ENCODE measurements at places on chromosomes 12 and 14.
A peak's percentile ranks its signal among the peaks of the same experiment; 100 is the strongest.

DNA sequence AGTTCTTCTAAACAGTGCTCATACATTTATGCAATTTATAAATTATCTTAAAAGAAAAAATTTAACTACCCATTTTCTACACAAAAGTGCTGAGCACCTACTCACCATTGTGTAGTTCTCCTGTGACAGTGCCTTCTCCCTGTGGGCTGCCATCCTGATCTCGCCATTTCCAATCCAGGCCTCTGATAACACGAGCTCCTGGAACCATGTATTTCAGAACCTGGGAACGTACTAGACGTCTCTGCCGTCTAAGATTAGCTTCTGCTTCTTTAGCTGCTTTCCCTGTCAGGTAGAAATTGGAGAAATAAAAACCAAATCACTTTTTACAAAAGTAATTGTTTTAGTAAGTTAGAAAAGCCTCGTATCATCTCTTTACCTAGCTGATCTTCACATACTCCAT lies 74.5 kb downstream of the HECTD1 start:
- no peak for DNase-seq

DNA sequence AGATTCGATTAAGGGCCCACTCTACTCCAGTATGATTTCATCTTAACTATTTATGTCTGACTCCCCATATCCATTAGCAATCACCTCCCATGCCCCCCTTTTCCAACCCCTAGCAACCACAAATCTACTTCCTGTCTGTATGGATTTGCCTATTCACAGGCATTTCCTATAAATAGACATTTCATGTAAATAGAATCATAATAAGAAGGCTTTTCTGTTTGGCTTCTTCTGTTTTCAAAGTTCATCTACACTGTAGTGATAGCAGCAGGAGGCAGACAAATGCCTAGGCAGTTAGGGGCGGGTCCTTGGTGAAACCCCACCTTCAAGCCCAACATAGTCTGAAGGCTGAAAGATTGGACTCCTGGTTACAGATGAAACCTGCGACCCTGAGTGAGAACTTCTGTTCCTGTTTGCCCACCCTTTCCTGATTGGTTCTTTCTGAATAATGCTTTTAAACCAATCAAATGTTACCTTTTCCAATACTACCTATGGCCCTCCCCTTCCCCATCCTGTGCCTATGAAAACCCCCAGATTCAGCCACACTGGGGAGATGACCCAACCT lies 62.1 kb upstream of the HECTD1 start:
- DNase-seq, result no peak

GRCh38 chr14:68363843-68364767 lies 428.8 kb downstream of the ZFP36L1 start:
- peak; percentile 70 for DNase-seq

DNA sequence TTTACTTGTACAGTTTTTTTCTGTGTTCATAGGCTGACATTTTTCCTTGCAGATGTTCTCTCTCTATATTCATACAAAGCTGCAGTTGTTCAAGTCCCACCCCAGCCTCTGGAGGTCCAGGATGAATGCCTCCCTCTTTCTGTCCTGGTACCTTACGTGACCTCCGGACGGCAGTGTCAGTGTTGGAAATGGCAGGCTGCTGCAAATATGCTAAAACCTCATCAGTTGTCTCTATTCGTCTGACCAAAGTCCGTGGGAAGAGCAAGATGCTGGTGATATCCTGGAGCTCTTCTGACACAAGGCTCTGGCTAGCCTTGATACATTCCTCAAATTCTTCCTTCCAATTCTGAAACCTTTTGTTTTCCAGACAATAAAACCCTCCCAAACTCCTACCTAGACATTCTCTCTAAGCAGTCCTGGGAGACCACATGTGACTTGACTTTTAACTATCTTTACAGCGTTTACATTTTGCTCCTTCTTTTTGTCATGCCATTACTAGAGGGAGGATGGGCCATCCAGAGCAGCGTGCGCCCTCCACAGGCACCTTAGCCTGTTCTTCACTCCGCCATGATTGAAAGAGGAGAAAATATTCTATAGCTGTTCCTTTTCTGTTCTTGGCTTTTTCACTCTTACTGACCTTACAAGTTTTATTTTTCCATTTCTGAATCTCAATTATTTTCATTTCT lies 143.6 kb downstream of the RGS6 start:
- DNase-seq, result no peak

GRCh38 chr14:35004839-35005238 lies 22.0 kb downstream of the SRP54 start:
- no peak for DNase-seq

DNA sequence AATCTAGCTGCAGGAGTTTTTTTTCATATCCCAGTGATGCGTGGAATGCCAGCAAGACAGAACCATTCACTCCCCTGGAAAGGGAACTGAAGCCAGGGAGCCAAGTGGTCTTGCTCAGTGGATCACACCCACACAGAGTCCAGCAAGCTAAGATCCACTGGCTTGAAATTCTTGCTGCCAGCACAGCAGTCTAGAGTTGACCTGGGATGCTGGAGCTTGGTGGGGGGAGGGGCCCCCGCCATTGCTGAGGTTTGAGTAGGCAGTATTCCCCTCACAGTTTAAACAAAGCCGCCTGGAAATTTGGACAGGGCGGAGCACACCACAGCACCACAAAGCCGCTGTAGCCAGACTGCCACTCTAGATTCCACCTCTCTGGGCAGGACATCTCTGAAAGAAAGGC lies 86.9 kb upstream of the STXBP6 start:
- no peak for DNase-seq

GRCh38 chr12:67689385-67689784 lies 40.8 kb downstream of the DYRK2 start:
- DNase-seq, result no peak

DNA sequence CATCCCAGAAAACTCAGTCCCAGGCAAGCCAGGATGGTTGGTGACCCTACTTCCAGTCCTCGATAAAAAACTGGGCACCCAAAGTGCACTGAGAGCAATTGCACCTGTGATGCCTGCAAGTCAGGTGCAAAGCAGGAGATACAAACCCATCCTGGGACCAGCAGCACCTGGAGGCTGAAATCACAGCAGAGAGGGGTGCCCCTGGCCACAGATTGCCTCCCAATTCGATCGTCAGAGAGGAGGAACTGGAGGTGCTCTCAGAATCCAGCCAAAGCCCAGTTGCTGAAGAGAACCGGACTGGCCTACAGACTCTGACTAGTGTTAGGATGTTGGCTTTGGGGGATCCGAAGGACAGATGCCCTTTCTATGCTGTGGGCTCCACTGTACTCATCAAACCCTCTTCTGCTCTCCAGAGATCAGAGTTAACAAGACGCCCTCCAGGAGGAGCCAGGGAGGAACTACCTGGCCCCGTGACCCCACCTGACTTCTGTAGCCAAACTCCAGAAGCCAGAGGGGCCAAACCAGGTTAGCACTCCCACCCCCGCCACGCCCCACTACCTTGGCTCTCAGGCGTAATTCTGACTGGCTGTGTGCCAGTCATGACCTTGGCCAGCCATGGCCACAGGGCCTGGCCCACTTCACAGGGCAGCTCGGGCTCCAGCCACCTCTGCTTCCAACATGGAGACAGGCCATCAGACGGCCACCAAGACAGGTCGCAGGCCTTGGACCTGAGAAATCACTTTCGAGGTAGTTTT lies 284.5 kb upstream of the RTL1 start:
- no peak for DNase-seq

DNA sequence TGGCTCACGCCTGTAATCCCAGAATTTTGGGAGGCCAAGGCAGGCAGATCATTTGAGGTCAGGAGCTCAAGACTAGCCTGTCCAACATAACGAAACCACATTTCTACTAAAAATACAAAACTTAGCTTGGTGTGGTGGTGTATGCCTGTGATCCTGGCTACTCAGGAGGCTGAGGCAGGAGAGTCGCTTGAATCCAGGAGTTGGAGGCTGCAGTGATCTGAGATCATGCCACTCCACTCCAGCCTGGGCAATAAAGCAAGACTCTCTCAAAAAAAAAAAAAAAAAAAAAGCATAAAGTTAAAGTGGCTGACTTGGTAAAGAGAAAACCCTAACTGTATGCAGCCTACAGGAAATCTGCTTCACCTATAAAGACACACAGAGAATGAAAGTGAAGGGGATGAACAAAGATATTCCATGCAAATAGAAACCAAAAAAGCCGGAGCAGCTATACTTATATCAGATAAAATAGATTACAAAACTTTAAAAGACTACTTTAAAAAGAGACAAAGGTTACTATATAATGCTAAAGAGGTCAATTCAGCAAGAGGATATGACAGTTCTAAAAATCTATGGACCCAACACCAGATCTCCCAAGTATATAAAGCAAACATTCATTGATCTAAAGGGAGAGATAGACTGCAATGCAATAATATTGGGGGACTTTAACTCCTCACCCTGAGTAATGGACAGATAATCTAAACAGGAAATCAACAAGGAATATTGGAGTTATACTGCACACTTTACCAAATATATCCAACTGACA lies 4.1 kb downstream of the CLEC2B start:
- DNase-seq, result no peak

DNA sequence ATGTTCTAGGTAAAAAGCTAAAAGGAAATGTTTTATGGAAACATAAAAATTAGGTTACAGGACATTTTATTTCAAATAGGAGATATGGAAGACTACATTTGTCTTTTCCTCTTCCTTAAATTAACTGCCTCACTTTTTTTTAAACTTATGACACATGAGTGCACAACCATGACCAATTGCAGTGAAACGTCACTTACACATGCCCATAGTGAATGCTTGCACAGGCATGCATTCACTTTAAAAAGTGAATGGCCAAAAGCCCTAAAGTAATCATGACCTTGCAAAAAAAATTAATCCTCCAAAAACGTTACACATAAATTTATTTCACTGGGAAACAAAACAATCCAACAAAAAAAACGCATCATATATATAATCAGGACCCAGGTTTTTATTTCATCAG lies 343.2 kb upstream of the TMTC1 start:
- DNase-seq, result no peak

DNA sequence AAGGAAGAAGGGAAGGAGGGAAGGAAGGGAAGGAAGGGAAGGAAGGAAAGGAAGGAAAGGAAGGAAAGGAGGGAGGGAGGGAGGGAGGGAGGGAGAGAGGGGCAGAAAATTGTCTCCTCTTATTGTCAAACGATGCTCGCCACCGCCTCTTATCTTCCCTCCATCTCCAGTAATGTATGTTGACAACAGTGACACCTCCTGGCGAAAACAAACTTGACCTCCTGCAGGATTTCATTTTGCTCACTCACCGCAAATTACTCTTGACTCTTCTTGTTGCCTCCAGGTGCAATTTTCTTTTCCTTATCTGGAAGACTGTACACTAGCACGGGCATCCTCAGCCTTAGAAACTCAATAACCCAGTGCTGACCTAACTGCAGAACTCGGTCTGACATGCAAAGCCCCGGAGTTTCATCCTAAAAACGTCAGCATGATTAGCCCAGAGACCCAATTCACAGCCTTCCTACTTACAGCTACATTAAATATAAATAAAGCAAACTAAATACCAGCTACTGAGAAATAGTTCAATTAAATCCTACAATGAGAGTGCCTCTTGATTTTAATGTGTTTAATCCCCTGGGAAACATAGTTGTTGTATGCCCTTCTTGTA lies 512.4 kb upstream of the TMPO start:
- no peak for DNase-seq

DNA sequence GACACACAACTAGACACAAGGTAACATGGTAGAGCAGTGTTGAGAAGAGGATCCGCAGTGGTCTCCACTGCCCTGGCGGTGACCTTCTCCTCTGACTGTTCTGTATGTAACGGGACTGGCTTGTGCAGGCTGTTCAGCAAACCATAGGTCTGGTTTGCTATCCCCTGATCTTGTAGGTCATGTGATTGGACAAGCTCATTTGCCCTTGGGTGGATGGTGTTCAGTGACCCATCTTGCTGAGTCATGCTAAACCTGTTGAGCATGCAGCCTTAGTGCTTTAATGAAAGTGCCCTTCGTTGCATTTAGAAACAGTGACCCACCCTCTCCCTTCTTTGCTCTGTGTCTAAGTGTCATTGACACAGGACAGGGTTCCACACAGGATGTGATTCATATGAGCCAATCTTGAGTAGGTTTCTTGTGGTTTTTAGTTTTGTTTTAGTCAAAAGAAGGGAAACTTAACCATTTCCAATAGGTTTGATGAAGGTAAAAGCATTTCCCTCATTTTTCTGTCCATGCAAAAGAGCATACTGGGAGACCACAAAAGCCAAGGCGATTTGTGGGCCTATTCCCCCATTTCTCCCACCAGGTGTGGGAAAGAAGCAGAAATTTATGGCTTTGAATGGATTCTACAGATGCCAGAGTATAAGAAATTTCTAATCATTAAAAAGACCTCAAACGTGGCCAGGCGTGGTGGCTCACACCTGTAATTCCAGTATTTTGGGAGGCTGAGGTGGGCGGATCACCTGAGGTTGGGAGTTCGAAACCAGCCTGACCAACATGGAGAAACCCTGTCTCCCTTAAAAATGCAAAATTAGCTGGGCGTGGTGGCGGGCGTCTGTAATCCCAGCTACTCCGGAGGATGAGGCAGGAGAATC lies 32.6 kb upstream of the HIF1A start:
- DNase-seq, result no peak

DNA sequence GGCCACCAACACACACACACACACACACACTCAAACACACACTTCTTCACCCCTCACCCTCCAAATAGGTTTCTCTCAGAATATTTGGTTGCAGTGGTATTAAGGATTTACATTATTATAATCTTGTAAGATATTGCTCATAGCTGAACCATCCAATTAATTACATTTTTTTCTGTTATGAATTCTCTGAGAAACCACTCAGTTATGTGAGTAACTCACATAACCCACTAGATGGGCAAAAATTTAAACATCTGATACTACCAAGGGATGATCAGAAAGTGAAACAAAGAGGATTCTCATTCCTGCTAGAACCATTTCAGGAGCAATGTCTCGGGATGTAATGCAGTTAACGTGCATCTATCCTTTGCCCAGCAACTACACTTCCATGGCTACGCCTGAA lies 31.6 kb downstream of the TMTC1 start:
- no peak for DNase-seq

DNA sequence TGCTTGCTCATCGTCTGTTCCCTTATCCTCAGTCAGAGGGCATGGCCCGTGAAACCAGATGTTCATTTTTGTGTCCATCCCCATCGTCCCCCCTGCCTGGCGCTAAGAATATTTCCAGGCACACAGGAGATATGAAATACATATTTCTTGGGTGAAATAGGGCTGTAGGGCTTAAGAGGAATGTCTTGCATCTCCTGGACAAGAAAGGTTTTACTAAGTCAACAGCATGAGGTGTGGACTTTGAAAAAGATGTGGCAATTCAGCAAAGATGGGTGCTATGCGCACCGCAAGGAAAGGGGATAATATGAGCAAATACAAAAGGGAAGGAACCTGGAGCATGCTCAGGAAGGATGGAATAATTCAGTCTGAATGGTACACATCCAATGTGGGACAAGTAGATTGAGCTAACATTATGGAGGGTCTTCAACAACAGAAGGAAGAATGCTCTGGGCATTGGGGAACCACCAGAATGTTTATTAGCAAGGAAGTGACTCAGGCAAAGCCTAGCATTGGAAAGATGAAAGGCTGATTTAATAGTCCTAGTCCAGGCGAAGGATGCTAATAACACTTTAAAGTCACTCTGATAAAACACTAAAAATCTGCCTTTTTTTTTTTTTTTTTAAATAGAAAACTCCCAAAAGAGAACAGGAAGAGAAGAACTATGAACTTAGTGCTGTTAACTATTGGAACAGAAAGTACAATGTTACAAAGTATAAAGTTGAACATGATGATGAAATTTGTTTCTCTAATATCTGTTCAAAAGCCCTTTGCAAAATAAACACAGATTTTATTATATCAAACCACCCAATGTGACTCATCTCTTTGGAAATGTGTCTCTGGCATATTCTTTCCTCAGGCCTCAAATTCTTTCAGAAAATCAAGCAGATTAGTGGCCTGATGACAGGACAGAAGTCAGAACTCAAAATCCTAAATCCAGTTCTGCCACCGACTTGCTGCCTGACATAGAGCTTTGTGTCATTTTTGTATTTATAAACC lies 449.5 kb downstream of the BCAT1 start:
- DNase-seq, result no peak

All from anterior cingulate cortex (tissue), 58 donors.